ENCODE measurements at places on chromosomes 5 and 9.

DNA sequence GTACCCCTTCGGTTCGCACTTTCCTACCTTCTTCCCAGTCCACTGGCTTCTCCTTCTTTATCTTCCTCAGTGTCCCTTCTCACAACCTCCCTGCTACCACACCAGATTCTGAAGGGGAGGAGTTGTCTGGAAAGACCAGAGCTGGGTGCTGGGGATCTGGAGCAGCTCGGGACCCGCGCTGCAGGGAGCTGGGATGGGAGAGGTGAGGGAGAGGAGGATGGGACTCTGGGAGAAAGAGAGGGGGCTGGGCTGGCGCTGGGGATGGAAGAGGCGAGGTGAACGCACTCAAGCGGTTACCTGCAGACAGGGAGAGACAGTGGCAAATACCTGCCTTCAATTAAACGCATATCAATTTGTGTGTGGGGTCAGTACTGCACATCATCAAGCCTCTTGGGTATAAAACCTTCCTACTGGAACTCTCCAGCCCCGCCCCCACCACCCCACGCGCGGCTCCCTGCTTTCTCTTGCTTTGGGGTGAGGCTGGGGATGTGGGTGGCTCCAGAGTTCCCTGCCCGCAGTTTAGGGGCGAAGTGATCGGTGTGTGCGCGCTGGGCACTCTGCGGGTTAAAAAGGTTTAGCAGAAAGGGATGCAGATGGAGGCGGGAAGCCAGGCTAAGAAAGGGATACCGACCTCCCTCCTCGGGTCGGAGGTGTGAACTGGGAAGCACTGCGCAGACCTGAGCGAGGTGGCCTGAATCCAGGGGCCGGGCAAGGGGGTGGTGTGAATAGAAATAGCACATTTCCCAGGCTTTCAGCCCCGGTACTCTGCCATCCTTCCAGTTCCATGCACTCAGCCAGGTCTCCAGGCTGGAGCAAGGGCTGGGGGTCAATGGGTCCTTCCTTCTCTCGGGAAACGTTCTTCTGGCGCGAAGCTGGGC lies 977 bp upstream of the PAM start:
- DNase-seq: no peak

DNA sequence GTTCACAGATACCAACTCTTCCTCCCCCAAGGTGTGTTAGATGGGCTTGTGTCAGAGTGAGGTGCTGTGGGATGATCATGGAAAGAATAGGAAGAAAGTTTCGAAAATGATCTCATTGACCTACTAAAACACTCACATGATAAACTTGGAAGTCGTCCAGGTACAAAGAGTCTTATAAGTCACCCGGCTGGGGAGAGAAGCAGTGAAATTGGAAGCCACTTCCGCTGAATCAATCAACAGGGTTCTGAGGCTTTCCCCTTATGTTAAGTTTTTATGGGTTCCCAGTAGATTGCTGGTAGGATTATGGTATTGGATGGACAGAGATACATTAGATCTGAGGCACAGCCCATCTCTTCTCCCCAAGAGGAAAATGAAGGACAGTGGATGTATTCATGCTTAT lies 218.8 kb upstream of the MSX2 start:
- DNase-seq: no peak

- DNase-seq: no peak
Measured at GRCh38 chr5:113047733-113048652, 71.4 kb downstream of the DCP2 start.

DNA sequence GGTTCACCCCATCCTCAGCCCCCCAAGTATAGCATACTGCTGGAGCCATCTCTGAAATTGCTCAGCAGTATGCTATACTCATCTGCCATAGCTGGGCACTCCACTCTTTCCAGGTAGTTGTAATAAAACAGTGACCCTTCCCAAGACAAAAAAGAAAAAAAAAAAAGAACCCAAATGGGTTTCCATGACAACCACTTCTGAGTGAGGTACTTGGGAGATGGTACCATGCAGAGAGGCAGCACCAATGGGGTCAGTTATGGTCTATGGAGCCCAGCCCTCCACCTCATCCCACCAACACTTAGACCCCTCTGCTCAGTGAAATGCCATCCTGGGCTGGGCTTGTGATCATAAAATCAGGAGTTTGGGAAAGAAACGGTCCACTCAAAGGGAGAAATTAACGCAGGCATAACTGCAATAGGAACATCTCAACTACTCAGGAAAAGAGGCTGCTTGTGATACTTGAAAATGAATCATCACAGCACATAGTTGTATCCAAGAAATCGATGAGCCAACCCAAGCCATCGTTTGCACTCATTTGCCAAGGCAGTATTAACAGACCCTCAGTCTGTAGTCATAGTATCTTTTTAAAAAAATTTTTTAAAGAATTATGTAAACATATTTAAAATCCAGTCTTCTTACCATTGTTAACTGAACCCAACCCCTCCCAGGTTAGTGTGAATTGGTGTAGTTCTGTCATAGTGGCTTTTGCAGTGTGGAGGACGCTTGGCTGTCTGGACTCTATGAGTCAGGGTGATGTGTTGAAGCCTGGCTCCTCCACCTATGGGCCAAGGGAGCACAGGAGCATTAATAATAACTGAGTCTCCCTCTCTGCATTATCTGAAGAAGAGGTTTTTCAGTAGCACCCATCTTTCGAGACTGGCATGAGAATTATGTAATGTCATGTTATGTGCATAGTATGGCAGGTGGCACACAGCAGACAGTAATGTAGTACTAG lies 402.7 kb downstream of the SPOCK1 start:
- no peak for DNase-seq

- no peak for DNase-seq
Measured at GRCh38 chr5:180079702-180080466, 8.3 kb upstream of the RNF130 start.

GRCh38 chr5:167752936-167753335 lies 538.5 kb upstream of the WWC1 start:
- no peak for DNase-seq

GRCh38 chr5:44622331-44622730 lies 186.4 kb upstream of the MRPS30 start:
- DNase-seq: no peak

GRCh38 chr5:121870489-121870888 lies 18.8 kb downstream of the FTMT start:
- DNase-seq: no peak

GRCh38 chr9:75140261-75140660 lies 51.9 kb downstream of the OSTF1 start:
- DNase-seq: no peak

DNA sequence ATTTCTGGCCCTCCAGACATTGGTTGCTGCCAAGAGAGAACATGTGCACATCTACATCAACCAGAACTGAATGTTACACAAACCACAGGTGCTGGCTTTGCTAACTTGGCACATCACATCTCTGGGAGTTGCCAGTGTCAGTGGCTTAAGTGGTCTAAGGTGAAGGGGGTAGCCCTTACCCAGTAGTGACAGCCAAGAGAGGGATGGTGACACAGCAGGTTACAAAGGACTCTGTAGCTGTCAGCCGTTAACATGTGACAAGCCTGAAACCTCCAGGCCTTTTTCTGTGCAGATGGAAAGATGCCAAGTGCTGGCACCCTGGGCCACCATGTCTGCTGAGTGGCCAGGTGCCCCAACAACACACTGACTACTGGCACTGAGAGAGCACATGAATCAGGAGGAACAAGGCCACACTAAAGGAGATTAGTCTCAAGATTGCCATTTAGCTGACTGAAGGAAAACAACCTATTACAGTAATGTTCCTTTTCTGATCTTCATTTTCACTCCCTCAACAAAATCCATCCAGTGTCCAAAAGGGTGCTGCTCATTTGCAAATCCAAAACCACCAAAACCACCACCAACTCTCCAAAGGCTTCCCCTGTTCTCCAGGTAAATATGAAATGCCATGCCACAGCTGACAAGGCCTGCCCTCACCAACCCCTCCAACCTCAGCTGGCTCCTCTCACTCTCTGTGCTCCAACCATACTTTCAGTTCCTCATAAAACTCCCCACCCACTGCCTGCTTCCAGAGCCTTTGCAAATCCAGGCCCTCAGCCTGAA lies 20.2 kb downstream of the SIL1 start:
- DNase-seq: peak; percentile 70

DNA sequence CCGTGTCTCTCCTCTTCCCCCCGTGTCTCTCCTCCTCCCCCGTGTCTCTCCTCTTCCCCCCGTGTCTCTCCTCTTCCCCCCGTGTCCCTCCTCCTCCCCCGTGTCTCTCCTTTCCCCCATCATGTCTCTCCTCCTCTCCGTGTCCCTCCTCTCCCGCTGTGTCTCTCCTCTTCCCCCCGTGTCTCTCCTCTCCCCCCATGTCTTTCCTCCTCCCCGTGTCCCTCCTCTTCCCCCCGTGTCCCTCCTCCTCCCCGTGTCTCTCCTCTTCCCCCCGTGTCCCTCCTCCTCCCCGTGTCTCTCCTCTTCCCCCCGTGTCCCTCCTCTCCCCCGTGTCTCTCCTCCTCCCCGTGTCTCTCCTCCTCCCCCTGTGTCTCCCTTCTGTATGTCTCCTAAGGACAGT lies 12.8 kb upstream of the RNU6ATAC start:
- DNase-seq: no peak

DNA sequence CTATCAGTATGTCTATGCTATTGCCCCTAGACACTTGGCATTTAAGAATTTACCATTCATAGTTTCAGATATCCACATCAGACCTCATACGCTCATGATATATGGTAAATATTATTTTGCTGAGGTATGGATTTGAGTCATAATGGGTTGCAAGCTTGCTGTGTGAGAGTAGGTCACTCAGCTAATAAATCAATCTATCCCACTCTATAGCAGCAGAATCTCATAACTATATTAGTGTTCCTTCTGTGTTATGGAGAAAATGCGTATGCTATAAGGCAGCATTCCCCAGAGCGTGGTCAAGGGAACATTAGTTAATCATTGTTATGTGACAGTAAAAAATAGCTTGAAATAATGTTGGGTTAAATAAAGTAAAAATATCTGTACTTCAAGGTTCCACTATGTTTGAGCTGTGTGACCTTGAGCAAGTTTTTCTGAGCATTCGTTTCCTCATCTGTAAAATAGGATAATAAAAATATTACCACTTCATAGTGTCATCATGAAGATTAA lies 7.7 kb downstream of the TRIM32 start:
- no peak for DNase-seq

DNA sequence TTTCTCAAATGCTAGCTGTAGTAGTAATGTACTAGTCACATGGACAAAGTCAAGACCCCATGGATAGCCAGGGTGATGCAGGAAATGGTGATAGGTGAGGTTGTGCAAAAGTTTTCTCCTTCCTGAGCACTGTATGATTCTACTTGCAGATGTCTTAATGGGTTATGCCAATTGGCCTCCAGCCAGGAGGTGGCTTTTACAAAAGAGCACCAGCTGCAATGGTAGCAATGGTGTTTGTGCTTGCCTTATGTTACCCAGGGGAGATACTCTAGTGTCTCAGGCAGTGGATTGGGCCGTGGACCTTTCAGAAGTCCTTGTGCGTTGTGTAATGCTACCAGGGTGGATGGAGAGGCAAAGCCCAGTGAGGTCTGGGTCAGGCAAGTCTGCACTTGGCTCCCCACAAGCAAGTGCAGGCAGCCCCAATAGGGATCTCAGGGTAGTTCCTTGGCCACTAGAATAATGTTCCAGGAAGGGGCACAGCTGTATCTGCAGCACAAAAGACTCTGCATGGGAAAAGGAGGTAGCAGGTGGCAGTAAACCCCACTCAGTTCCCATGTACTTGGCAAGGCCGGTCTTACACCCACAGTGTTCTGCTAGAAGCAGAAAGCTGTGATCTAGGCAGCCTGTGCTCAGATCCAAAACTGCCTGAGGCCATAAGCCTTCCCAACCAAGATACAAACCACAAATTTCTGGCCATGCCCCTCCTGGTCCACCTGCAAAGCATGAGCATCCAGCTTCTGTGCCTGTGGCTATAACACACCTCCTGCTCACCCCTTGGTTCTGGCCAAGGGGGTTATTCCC lies 46.4 kb upstream of the EDIL3 start:
- no peak for DNase-seq

DNA sequence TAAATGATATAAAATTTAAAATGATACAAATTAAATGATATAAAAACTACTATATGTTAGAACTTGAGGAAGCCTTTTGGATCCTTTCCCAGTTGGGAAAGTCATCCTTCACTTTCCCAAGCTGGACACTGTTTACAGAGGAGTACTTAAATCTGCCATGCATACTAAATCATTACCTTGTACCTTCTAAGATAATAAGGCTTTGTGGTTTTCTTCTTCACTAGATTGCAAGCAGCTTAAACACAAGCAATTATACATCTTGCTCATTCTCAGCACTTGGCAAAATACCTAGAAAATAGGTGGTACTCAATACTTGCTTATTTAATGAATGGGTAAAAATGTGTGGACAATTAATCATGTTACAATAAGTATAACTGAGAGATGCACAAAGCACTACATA lies 666.8 kb downstream of the PTPRD start:
- no peak for DNase-seq

DNA sequence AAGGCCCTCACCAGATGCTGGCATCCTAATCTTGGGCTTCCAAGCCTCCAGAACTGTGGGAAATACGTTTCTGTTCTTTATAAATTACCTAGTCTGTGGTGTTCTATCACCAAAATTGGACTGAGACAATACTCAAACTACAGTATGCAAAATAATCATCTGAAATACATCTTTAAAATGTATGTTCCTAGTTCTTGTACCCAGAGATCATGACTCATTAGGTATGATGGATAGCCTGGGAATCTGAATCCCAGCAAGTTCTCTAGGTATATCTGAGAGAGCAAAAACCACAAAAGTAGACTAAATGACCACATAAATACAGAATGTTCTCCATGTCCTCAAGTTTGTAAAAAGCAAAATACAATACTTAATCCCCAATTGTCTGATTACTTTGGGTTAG lies 166.3 kb downstream of the YIPF5 start:
- no peak for DNase-seq

DNA sequence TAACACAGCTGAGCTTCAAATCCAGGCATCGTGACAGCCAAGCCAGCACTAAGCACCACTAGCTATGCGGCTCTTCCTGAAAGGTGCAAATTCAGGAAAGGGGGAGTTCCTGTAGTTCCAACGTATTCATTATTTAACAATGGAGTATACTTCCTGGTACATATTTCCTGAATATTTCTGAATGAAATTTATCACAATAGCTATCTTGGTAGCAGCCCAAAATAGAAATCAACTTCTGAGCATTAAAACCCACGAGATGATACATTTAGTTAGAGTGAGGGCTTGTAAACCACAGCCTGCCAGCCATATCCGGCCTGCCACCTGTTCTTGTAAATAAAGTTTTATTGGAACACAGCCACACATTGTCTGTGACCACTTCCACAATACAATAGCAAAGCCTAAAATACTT lies 109.7 kb upstream of the RETREG1 start:
- no peak for DNase-seq

DNA sequence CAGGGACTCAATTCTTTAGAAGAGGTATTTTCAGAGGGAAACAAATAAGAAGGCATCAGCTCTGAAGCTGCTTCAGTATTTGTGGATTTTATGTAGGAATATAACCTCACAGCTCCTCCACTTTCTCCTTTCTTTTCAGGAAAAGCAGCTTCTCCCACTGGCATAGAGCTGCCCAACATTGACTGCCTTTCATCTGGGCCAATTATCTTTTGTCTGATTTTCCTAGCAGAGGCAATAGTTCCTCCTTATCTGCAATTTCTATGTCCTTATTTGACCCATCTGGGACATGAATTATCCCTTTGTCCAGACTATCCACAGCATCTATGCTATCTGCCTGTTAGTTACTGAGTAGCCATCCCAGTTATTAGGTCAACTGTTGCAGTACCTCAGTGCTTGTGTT lies 1671.2 kb upstream of the ACO1 start:
- no peak for DNase-seq

- no peak for DNase-seq
Measured at GRCh38 chr9:98263080-98263479, 7.6 kb upstream of the TBC1D2 start.

GRCh38 chr5:120655828-120656435 lies 191.8 kb downstream of the PRR16 start:
- DNase-seq: no peak

- DNase-seq: peak; percentile 92
Measured at GRCh38 chr9:120710110-120710981, 3.9 kb downstream of the MEGF9 start.
